ENCODE measurements at places on chromosomes 13 and 19. TPM values are rescaled to one million over a fixed set of nuclear protein-coding genes. Genes with fewer than 3 reads are reported as not detected.

Gene WTIP
- 20.5 TPM for polyA plus RNA-seq

Gene C5AR1
- polyA plus RNA-seq: 1.3 TPM

Gene ABHD13
- polyA plus RNA-seq: 11.9 TPM

Gene ANGPTL4
- polyA plus RNA-seq: 2.2 TPM

Gene ZBTB45
- polyA plus RNA-seq: 7.0 TPM

Gene ATP1A3
- 0.66 TPM for polyA plus RNA-seq

Gene ZNF528
- polyA plus RNA-seq: 28.4 TPM

Gene COPE
- polyA plus RNA-seq: 70.7 TPM

Gene GNG8
- polyA plus RNA-seq: not detected

Gene DIRAS1
- polyA plus RNA-seq: 2.2 TPM

Gene CLEC17A
- polyA plus RNA-seq: 0.14 TPM

Gene TNFSF9
- 0.98 TPM for polyA plus RNA-seq

Gene ZNF787
- 15.3 TPM for polyA plus RNA-seq

Gene ZNF154
- 14.9 TPM for polyA plus RNA-seq

Gene MAN2B1
- polyA plus RNA-seq: not detected

Gene NBEA
- 14.6 TPM for polyA plus RNA-seq

Gene ZNF264
- 9.8 TPM for polyA plus RNA-seq

Gene LGALS4
- polyA plus RNA-seq: 1.4 TPM

Gene S1PR4
- polyA plus RNA-seq: 0.19 TPM

Gene SLC25A23
- polyA plus RNA-seq: not detected

Gene S1PR5
- polyA plus RNA-seq: 0.86 TPM

Gene ZNF226
- 14.7 TPM for polyA plus RNA-seq

Gene MYADM
- 1,426 TPM for polyA plus RNA-seq

Gene CYP2A6
- polyA plus RNA-seq: 0.47 TPM

Gene SPTBN4
- 0.36 TPM for polyA plus RNA-seq

Gene LGALS14
- not detected for polyA plus RNA-seq

Gene ZNF829
- polyA plus RNA-seq: 4.5 TPM

Gene HSD11B1L
- 4.3 TPM for polyA plus RNA-seq

Gene ZNF20
- polyA plus RNA-seq: 2.3 TPM

Gene LPAR6
- polyA plus RNA-seq: 24.7 TPM

Gene SULT2B1
- polyA plus RNA-seq: not detected

Gene C1QTNF9B
- polyA plus RNA-seq: 4.2 TPM

Gene PCDH8
- polyA plus RNA-seq: 0.33 TPM

Gene XAB2
- not detected for polyA plus RNA-seq

Gene ZNF681
- polyA plus RNA-seq: 3.4 TPM

Gene KLK3
- polyA plus RNA-seq: not detected

Gene KCNN1
- polyA plus RNA-seq: 1.0 TPM

Gene OR4F17
- polyA plus RNA-seq: not detected

Gene ZNF85
- polyA plus RNA-seq: 11.8 TPM

Gene CARS2
- polyA plus RNA-seq: 45.5 TPM

Gene ZNF564
- 5.3 TPM for polyA plus RNA-seq

Gene C19orf38
- polyA plus RNA-seq: 2.5 TPM

Gene SERPINE3
- 0.28 TPM for polyA plus RNA-seq
